ENCODE measurements at places on chromosomes 3 and 15. TPM values are rescaled to one million over a fixed set of nuclear protein-coding genes. Genes with fewer than 3 reads are reported as not detected.

The GOLGA8S gene
- total RNA-seq: 0.14 TPM

The CAMK2N2 gene
- total RNA-seq: 1.4 TPM

The DUOX1 gene
- not detected for total RNA-seq

The LSG1 gene
- 31.0 TPM for total RNA-seq

The TMEM207 gene
- not detected for total RNA-seq

The MED12L gene
- 0.42 TPM for total RNA-seq

The CLRN1 gene
- not detected for total RNA-seq

The APEH gene
- 66.0 TPM for total RNA-seq

The BCHE gene
- 1.1 TPM for total RNA-seq

All from A549 treated with AZD2906 at 1 μM for 4 hours (cell line).